ENCODE measurements at places on chromosomes 16 and 17.

GRCh38 chr16:77271532-77272426, 72.6 kb downstream of the SYCE1L start:
- no peak for DNase-seq

DNA sequence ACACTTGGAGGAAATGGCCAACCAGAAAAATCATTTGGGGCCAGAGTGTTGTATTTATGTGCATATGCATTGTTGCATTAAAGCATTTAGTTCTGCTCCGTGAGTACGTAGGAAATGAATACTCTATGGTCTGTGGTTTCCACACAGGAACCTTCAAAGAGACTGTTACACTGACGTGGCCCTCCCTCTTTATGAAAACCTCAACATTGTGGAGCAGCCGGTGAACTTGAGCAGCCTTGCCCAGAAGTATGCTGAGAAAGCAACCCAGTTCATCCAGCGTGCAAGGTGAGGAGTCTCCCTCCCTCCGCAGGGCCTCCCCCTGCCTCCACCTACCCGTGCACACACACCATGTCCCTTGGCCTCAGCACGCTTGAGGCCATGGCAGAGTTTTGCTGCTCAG, 65.2 kb downstream of the ARSG start:
- no peak for DNase-seq

DNA sequence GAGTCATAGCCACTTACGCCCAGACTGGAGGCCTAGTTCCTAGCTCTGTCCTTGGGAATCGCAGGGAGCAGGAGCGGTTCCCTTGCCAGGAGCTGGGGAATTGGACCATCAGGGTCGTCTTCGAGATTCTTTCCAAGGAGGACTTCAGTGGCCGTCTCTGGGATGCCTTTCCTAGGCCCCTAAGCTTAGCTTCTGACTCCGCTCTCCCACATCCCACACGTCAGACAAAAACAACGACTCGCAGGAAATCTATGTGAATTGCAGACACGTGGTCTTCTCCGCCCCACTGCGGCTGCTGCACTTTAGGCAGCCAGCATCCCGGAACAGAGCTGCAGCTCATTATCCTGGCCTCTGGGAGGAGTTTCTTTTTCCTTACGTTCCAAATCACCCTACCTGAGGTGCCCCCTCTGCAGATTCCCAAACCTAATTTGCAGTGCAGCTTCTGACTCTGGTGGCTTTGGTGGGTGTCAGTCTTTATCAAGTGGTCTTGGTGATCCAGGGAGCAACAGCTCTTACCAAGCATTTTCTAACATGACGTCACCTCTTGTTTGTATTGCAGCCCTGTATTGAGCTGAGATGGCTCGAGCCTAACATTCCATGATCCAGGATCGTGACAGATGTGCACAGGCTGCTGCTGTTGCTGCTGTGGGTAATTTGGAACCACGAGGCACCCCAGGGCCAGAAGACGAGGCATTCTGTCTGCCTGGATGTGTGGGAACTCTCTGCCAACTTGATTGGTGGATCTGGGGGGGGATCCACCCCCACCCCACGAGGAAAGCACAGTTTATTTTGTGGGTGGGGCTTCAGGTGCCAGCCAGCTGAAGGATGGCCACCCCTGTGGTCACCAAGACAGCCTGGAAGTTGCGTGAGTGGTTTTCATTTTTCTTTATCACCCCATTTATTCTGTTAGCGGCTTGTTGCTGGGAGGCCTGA, 1.1 kb downstream of the KATNB1 start:
- no peak for DNase-seq

DNA sequence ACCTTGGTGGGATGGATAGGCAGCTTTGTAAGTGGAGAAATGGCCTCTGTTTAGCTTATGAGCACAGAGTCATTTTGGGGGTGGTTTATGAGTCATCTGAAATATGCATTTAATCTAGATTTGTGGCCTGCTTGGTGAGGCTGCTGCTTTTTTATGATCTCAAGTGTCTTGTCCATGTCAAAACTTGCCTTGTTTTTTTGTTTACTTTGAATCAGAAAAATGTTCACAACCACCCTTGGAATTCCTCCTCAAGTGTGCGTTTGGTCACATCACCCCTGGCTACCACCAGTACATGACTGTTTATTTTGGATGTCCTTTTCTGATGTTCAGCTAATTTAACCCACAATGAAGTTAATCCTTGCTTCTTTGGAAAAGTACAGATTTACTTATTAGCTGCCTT, 64.6 kb downstream of the FTO start:
- no peak for DNase-seq

DNA sequence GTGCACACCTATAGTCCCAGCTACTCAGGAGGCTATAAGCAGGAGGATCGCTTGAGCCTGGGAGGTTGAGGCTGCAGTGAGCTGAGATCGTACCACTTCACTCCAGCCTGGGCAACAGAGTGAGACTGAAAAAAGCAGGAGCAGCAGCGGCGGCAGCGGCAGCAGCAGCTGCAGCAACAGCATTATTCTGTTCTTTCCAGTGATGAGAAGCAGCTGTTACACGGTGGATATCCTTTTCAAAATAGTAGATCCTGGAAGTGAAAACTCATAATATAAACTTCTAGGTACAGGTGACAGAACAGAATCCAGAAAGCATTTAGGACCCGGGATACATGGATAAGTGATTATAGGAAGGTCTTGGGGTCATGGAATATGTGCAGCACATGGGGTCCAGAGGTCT, 17.8 kb upstream of the HNF1B start:
- DNase-seq: no peak

DNA sequence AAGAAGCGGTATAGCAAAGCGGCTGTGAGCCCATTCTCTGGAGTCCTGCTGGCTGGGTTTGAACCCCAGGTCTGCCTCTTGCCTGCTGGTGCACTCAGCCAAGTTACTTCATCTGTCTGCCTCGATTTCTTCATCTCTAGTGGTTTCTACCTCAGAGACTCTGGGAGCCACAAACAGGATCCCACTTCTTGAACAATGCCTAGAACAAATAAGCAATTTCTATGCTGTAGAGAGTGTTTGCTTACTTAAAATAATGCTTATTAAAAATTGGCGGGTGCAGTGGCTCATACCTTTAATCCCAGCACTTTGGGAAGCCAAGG, 75.5 kb downstream of the CMIP start:
- DNase-seq: no peak

DNA sequence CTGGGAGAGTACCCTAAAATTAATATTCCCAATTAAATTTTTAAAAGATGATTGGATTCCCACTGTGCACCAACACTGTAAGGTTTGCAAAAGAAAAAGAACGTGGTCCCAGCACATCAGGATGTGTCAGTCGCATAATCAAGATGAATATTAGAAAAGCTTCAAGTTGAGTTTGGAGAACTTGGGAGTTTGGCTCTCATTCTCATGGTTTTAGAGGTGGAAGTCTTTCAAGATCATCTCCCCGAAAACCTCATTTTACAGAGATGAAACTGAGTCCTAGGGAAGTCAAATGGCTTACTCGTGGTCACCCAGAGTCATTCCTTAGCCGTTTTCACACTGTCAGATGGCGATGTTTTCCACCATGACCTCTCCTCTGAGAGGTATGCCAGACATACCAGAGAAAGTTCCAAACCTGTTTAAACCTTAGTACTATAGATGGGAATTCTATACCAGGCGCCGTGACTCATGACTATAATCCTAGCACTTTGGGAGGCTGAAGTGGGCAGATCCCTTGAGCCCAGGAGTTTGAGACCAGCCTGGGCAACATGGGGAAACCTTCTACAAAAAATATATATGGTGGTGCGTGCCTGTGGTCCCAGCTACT, 1.2 kb downstream of the SEC14L1 start:
- no peak for DNase-seq

- peak; percentile 63 for DNase-seq
Observed at GRCh38 chr17:80795754-80796153, 195.9 kb upstream of the CHMP6 start.

DNA sequence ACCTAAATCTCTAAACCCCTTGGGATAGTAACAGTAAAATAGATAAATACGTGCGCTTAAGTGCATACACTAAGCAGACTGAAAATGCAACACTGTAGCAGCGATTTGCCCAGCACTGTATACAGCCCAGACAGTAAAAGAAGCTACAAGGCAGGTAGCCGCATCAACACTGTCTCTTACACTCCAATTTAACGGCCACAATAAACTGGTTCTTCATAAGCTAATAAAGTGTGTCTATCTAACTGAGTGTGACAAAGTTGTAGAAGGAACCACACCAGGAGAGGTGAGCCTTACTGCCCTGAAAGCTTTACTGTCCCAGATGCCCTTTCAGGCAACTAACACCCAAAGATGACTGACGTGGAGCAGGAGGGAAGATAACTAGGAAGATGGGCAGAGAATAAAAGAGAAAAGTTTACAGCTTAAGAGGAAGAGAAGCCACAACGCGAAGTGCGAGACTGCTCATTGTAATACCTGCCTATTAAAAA, 847 bp downstream of the ZDHHC7 start:
- no peak for DNase-seq

- DNase-seq: no peak
Observed at GRCh38 chr17:45851464-45851863, 6.8 kb downstream of the SPPL2C start.

GRCh38 chr17:64447526-64447925, 1.4 kb upstream of the MILR1 start:
- no peak for DNase-seq

DNA sequence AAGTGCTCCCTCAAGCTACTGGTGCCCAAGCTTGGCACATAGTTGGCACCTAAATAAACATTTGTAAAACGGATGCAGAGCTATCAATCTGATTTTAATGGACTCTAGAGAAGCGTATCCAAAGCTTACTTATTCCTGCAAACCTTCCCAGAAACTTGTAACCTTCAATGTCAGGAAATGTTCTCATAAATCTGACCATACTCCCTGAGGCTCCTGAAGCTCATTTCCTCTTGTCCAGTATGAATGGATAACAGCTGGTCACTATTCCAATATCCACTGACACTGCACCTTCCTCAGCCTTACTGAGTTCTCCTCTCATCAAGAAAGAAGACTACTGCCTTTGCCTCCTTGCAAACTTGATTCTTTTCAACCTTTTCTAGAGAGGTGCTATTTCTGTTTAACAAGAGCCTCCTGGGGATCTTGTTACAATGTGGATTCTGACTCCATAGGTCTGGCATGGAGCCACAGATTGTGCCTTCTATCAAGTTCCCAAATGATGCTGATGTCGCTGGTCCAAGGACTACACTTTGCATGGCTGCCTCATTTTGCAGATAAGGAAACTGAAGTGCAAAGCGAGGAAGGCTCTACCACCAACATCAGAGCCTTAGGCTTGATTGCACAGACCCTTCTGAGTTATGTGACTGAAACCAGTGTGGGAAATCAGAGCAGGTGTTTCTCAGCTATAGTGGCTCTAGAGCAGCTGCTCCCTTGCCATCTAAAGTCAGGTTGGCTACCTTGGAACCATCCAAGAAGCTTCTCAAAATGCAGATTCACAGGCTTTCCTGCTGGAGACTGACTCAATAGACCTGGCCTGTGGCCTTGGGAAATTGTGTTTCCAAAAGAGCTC, 377.8 kb downstream of the SOX9 start:
- no peak for DNase-seq

GRCh38 chr17:8152112-8152775, at the start of gene PER1:
TSS of gene PER1 (minus strand) at chr17:8152404. CDS start at chr17:8150706, 1,698 bp downstream.
- DNase-seq: no peak

DNA sequence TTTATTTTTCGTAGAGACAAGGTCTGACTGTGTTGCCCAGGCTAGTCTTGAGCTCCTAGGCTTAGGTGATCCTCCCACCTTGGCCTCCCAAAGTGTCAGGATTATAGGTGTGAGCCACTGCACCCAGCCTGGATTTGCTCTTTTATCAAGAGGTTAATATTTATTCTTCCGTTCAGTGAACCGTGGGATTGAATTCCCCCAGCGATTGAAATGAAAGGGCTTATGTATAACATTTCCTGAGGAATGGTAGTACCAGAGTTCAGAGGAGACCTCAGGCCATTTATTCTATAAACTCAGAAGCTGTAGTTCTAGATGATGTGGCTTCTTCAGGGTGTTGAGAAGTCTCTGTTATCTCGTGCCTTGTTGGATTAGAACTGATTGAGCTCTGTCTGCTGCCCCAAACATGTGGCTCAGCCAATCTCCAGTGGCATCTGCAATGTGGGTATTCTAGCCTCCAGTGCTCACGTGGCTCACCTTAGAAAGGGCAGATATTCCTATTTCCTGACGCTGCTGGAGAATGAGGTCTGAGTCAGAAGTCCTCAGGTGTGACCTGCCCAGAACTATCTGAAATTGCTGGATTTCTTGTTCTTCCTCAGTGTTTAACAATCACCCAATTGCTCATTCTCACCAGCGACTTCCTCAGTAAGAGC, 22.5 kb downstream of the HMOX2 start:
- DNase-seq: no peak

DNA sequence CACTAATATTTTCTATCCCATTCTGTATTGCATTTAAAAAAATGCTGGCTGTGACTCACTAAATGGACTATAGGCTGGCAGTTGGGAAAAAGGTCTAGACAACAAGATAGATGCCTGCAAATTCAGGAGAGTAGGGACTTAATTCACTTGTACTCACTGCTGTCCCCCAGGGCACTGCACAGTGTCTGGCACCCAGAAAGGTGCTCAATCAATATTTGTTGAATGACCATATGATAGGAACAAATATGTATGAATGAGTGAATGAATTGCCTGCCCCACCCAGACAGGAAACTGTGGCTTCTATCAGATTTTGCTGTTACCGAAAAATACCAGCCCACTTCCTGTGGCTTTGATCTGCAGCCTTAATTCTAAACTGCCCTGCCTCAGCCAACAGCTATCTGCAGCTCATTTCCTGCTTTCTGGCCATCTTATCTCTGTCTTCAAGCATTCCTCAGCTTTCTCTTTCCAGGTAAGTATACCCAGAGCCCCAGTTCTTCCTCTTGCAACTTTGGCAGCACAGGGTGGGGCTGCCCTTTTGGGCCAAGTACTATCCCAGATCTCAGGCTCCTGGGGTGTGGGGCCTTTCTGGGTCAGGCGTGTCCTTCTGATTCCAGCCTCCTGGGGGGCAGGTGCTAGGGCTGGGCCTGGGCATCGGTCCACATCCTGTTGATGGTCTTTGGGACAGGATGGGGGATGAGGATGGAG, 15.3 kb upstream of the TNS4 start:
- DNase-seq: no peak

DNA sequence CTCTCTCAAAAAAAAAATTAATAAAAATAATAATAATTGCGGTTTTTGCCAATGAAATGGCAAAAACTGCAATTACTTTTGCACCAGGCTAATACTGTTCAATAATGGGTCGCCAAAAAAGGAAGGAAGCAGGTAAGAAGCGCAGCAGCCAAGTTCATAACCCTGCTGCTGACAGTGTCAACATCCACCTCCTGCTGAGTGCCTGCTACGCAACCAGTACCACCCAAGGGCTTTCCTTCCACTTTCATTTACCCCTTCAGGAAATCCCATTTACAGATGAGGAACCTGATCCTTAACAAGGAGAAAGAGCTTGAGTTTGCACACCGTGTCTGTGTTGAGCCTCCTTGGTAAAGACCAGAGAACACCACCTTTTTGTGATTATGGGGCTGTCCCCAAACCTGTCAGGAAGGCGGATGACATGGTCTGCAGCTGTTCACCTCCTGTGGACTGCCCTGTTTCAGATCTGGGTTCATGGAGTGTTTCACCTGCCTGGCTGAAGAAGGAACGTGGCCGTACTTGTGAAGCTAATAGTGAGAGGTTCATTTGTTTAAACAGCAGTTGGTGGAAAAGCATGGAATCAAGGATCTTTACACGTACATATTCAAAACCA, 378.0 kb downstream of the SLC39A11 start:
- DNase-seq: no peak

Data from NCI-H446 treated with DMSO at 0.1 percent for 48 hours (cell line).